ENCODE measurements at places on chromosomes 7 and 10. TPM values are rescaled to one million over a fixed set of nuclear protein-coding genes. Genes with fewer than 3 reads are reported as not detected.

Gene TMEM213
- not detected for total RNA-seq

DNA sequence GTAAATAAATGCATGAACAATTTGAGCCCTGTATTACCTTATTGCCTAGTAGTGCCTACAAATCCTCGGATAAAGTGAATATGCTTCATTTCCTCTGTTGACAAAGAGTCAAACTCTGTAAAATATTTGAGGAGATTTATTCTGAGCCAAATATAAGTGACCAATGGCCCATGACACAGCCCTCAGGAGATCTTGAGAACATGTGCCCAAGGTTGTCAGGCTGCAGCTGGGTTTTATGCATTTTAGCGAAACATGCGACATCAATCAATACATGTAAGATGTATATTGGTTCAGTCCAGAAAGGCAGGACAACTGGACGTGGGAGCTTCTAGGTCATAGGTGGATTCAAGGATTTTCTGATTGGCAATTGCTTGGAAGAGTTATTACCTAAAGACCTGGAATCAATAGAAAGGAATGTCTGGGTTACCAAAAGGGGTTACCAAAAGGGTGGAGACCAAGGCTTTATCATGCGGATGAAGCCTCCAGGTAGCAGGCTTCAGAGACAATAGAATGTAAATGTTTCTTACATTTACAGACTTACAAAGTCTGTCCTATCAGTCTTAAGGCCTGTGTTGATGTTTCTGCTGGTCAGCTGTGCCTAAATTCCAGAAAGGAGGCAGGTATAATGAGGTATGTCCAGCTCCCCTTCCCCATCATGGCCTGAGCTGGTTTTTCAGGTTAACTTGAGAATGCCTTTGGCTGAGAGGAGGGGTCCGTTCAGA is 220.1 kb upstream of the FZD1 start:
- no peak overlapping the region for H3K4me3 ChIP-seq
- no peaks in the 10 kb centered on the region for H3K4me1 ChIP-seq
- H3K36me3 ChIP-seq, result no peaks in the 10 kb centered on the region
- H3K27ac ChIP-seq, result no peak overlapping the region

- H3K27ac ChIP-seq, result no peak overlapping the region
- no peaks in the 10 kb centered on the region for H3K27me3 ChIP-seq
- H3K36me3 ChIP-seq, result no peaks in the 10 kb centered on the region
- H3K4me3 ChIP-seq, result no peak overlapping the region
These were observed 23.5 kb downstream of the GNAT3 start for GRCh38 chr7:80488406-80488805.

DNA sequence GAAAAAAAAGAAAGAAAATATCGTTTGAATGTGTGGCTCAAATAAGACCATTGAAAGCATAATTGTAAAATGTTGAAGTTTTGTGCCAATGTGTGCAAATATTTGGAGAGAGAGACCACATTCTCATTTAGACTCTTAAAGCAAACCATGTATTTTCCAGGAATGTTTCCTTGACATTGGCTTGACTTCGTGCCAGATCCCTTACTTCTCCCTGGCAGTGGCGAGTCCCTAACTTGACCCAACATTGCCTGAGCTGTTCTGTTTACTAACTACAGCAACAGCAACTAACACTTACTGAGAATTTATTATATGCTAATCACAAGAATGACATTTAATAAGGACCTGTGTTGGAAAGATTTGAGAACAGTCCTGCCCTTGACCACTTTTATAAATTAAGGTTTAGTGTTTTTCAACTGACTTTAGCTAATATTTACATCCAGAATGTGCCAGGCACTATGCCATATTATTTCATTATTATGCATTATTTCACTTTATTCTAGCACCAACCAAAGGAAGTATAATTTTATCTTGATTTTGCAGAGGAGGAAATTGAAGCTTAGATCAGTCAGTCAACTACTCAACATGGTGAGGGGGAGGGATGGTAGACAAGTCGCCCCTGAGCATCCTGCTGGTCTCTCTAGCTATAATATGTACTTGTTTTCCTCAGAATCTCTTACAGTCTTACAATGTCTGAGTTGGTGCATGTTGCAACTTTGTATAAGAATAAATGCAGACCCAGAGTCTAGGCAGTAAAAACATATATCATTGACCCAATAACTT is 29.7 kb downstream of the ZNF467 start:
- peaks cover 10% of the 10 kb centered on the region for H3K4me1 ChIP-seq
- DNase-seq, result no peak
- H3K36me3 ChIP-seq, result no peaks in the 10 kb centered on the region
- no peak overlapping the region for H3K27ac ChIP-seq
- H3K4me3 ChIP-seq, result no peak overlapping the region

- H3K4me1 ChIP-seq, result peaks cover 15% of the 10 kb centered on the region
- H3K27ac ChIP-seq, result no peak overlapping the region
- DNase-seq, result no peak
- H3K36me3 ChIP-seq, result no peaks in the 10 kb centered on the region
These were observed 59.5 kb upstream of the SRPK2 start for GRCh38 chr7:105448181-105448580.

Gene BMPER
- total RNA-seq, result not detected

Gene CRHR2
- not detected for total RNA-seq

DNA sequence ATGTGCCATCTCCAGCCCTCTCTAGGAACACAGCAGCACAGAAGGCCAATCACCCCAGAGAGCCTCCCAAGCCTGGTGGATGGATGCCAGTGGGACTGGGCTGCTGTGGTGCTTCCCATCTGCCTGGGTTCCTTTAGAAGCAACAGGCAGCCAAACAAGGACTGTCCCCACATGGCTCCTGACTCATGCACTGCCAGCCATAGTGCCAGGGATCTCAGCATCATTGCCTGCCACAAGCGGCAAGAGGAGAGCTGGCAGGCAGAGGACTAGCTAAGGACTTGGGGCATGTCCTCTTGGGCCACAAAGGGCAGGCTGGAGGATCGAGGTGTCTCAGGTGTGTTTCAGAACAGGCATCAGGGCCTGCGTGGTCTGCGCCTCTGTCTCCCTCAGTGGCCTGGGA is 23.4 kb upstream of the FIGNL1 start:
- H3K27ac ChIP-seq, result no peak overlapping the region
- no peak for DNase-seq
- peaks cover 4% of the 10 kb centered on the region for H3K27me3 ChIP-seq
